Stimulated activated CD4-positive, alpha-beta T cell treated with anti-CD3 and anti-CD28 coated beads, Interleukin-12 subunit alpha, Interleukin-12 subunit beta, amount 100 ng/mL, for 4 hours (primary cell): ENCODE measurements at places on chromosomes 2 and 18.

DNA sequence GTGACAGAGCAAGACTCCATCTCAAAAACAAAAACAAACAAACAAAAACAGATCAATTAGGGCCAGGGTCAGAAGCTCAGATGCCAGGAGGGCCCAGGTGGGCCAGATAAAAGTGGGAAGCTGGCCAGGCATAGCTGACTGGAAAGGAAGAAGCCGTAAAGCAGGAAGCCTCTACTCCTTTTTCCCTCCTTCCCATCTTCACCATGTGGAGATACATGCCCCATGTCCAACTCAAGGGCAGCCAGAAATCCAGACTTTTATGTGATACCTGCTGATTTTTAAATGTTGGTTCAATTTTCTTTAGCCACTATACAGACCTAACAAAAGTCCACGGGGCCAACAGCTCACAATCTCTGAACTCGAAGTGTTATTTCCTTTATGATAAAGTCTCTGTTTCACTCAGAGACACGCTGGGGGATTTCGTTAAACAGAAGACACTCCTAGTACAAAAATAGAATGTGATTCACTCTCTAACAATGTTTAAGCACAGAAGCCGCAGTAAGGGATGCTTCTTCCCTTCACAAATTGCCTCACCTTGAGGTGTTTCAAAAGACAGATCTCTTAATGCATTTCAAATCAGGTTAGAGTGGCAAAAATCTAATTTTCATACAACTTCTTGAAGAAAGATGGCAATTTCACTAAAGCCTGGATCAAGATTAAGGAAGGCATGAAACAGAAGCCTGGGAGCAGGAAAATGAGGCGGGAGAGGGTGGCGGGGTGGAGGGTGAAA is 14.0 kb downstream of the TMEM247 start:
- no peak for DNase-seq

DNA sequence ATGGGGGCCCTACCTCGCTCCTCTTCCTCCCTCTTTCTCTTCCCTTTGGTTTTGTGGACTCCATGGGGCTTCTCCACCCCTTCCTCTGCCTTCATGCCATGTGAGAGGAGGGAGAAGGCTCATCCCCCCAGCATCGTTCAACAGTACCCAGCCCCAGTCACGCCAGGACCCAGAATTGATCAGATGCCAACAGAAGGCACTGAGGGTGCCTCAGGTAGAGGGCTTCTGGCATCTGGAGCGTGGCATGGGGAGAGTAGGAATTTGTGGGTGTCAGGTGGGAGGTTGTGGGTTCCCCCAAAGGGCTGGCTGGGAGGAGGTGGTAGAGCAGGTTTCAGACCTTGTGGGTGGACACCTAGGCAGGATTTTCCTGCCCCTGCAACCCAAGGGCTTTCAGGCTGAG is 122.0 kb downstream of the TWIST2 start:
- no peak for DNase-seq

DNA sequence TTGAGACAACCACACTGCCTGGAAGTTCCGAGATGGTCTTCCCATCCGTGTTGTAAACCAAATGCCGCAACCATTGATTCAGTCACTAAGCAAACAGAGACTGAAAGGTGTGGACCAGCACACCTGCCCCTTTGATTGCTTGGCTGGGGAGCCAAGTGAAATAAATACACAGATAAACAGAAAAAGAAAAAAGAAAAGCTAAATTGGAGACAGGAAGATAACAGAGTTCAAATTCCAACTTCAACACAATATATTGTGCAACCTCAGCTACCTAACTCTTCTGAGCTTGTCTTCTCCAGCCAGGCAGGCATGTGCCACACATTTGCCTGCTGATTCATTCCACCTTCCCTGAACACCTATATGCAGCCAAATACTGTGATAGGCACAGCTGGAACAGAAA is 110.9 kb downstream of the PID1 start:
- DNase-seq: no peak

- no peak for DNase-seq
Measured at GRCh38 chr2:24981411-24982136, 9.8 kb upstream of the DNAJC27 start.

- DNase-seq: no peak
Measured at GRCh38 chr2:119160361-119160990, 1.9 kb upstream of the C1QL2 start.

DNA sequence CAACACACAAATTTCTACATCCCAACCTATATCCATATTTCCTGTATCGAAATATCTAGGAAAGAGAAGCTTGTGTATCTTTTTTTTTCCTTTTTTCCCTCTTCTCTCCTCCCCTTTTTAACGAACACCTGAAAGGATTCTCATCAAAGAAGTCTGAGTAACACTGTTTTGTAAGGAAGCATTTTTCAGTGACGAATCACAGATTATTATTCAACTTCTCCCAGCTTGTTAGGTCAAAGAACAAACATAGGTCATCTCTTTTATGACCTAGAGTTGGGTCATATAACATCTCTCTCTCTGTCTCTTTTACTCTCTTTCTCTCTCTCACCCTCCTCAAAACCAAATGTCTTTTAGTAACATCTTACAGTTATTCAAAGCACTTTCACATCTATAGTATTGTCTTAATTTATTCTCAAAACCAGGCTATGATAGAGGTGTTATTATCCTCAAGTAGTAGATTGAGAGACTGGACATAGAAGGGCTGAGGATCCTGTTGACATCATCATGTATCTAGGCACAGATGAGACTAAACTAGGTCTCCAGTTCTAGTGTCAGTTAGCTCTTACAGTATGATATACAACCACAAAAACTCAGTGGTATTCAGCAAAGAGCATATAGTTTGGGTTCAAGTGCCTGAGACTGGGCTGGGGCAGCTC is 80.1 kb upstream of the SPOPL start:
- no peak for DNase-seq

DNA sequence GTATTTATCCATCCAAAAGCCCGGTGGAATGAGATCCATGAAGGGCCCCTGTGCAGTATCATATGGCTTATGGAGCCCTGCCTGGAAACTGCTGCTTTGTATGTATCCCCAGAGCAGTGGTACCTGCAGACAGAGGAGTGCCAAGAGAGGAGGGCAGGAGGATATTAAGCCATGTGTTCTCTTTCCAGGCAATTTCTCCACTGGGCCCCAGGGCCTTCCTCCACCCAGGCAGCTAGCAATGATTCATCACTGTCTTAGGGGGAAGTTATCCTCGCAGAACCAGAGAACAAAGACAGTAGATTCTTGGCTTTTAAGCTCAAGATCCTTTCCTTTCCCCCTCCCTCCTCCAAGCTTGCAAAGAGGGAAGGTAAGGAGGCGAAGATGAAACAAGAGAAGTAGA is 98.1 kb downstream of the LRRC30 start:
- no peak for DNase-seq

DNA sequence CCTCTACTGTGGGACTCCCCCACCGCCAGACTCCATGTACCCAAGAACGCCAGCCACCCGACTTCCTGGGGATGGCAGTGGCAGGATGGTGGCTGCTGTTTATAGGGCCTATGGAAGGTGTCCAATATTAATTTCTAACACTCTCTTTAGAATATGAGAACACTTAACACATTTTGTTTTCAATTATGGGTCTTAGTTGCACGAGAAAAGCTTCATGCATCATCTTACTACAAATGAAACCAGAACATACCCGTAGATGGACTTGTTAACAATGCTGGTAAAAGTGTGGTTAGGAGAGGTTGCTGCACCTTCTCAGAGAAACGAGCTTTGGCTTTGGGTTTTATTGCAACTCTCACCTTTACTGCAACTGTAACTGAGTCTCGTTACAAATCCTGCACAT is 335.6 kb upstream of the ID2 start:
- DNase-seq: no peak

DNA sequence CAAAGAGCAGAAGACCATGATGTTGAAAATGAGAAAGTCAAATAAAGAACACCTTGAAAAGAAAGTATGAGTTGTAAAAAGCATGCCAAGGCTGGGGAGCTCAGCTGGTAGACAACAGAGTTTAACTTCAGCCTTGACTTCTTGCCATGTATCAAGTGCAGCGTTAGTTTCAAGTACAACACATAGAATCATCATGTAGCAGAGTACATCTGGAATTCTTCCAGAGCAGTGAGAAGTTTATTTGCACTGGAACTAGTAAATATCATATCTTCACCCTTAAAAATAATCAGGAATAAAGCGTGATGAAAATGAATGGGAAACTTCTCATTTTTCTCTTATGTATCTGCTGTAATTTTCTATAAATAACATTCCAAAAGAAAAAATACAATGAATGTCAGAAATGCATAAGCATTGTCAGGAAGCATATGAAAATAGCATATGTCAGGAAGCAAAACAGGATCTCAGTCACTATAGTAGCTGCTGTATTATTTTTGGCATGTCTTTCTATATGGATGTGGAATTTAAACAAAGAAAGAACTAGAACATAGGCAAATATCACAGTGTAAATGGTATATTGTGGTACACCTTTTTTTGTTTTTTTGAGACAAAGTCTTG is 10.1 kb upstream of the SULT1C4 start:
- DNase-seq: no peak

DNA sequence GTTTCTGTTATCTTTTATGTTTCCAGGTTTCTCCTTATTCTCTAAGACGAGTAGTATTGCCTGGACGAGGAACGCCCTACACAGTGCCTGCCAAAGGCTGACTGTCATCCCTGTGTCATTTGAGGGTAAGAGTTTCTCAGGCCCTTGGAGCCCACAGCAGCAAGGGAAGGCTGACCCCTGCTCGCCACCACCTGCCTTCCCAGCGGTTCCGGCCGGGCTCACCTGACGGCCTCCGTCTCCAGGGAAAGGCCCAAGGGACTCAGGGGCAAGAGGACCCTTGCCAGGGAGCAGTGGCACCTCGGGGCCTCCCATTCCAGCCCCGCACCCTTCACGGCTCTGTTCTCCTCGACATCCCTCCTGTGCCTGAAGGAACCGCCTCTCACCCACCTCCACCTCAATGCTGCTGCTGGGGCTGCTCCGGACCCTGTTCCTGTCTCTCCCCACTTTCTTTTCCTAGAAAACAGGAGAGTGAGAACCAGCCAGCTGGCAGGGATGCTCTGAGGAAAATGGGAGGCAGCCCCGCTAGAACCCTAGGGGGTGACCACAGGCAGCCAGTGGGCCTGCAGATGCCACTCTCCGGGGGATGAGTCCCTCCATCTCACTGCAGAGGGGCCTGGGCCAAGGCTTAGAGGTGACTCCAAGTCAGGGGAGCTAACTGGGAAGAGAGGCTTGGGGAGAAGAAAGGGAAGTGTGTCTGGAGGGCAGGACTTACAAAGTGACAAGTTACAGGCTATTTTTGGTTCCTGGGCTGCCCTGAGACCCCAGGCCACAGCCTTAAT is 1.9 kb downstream of the LIMS2 start:
- no peak for DNase-seq
